ENCODE measurements at places on chromosomes 3 and 15. TPM values are rescaled to one million over a fixed set of nuclear protein-coding genes. Genes with fewer than 3 reads are reported as not detected.
A peak's percentile ranks its signal among the peaks of the same experiment; 100 is the strongest.

The SMCO1 gene
- not detected for total RNA-seq

The ITGB5 gene
- total RNA-seq: 155 TPM

The CPEB1 gene
- 3.2 TPM for total RNA-seq

The TKT gene
- total RNA-seq: 269 TPM

The FBXL2 gene
- total RNA-seq: 6.7 TPM

The GOLGA8A gene
- 22.3 TPM for total RNA-seq

GRCh38 chr3:48268936-48269561, 28.1 kb downstream of the ZNF589 start:
- DNase-seq: peak; percentile 35

- DNase-seq: peak; percentile 7
Measured at GRCh38 chr15:25183581-25184251, 228.9 kb downstream of the SNRPN start.

DNA sequence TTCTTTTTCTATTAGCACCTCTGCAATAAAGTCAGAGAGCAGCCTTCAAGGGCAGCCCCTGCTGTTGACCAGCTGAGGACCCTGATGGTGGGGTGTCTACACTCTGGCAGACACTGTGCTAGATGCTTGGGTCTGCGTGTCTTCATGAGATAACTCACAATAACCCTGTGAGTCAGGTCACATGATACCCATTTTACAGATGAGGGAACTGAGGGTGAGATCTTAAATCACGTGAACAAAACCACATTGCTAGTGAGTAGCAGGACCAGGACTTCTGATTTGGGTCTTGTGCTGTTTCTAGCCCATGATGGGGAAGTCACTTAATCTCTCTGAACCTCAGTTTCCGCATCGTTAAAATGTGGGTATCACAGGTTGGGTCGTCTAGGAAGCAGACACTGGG, 118.5 kb upstream of the LIPC start:
- no peak for DNase-seq

GRCh38 chr3:77935418-77935817, 895.5 kb downstream of the ROBO2 start:
- DNase-seq: no peak

DNA sequence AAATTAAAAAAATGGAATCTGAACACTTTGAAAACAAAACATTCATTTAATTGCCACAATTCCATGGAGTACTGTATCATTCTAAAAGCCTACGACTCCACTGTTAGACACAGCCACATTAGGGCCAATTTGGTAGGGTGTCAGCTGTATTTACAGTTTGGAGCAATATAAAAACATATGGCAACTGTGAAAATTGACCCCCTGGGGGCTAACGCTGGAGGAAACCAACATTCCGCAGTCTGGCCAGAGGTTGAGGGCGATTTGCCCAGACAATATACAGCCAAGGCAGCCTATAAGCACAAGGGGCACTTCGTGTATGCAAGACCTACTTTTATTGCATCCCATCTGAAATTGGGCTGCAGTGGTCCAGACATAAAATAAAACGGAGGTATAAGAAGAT, 476.5 kb upstream of the WNT5A start:
- no peak for DNase-seq

DNA sequence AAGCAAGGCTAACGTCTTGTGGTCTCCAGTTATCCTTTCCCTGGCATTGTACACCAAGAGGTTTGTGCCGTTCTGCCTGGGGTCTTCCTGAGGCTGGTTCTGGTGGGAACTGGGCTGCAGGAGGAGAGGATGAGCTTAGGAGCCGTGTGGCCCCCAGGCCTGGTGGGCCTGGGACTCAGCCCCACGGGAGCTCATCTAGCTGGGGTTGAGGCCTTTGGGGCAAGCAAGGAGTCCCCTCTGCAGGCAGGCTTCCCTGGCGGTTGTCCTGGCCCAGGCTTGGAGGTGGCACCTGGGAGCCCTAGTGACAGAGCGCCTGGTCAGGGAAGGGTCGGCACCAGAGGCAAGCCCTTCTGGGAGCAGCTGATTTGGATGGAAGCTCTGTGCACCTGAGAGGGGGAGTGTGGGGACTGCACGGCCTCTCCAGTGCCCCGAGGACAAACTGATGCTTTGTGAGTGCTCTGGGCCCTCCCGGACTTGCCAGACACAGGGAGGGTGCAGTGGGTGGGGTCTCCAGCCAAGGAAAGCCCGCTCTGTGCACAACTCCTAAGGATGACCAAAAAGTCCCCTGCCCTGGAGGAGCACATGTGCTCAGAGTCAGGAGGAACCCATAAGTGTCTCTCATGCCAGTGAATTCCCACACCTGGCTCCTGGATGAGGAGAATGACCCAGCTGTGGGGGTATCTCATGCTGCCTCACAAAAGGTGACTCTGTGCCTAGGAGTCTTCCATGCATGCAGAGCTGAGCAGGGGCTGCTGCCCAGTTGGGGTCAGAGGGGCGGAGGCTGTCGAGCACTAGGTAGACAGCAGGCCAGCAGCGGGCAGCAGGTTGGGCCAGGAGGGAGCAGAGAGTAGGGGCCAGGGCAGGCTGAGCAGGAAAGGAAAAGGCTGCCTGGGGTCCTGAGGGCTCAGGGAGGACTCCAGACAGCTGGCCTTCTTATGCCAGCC, 2.7 kb downstream of the PAK6 start:
- peak; percentile 14 for DNase-seq

DNA sequence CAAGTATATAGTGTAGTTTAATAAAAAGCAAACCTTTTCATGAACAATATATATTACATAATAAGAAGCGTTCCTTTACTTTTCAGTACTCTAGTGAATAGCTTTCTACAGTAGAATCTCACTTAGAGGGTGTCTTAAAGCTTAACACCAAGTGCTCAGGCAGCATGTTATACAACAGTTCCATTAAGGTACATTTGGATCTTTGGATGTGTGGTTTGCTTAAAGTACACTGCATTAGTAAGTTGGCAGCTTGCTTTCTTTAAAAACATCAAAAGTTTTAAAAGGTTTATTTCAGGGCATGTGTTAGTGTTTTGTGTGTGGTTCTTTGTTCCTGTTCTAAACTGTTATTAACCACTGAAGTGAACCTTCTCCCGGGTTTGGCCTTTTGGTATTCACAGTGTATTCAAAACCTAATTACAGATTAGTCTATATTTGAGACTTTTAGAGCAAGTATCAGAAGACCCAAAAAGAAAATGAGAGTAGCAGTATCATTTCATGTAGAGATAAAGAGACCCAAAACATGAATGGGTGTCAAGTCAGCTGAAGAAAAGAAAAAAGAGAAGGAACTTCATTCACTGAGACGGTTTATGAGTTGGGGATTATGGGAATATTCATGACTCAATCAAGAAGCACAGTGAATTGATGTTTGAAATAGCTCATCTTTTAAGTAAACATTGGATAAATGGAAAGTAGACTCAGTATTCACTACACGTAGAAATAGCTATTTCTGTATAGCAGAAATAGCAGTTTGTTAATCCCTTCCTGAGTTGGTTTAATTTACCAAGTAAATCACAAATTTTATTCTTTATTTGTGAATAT, 93.9 kb downstream of the OPA1 start:
- DNase-seq: no peak

- DNase-seq: no peak
Measured at GRCh38 chr3:86451749-86452148, 539.2 kb downstream of the VGLL3 start.

DNA sequence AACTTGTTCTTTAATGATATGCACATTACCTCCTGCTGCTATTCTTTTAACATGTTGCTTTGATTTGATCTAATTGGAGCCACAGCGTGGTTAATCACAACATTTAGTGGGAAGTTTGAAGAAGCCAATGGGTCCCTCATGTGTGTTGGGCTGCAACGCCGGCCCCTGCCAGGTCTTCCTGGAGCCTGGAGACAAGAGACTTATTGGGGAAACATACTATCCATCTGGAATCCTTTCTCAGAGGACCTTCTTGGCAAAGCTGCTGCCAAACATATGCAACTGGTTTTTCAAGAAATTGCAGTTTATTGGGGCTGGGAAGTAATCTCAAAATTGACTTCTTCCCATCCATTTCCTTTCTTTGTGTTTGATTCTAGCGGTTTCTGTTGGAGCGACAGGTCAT, 396.3 kb upstream of the PROK2 start:
- no peak for DNase-seq

- peak; percentile 63 for DNase-seq
Measured at GRCh38 chr15:71743861-71744382, 66.4 kb upstream of the NR2E3 start.

DNA sequence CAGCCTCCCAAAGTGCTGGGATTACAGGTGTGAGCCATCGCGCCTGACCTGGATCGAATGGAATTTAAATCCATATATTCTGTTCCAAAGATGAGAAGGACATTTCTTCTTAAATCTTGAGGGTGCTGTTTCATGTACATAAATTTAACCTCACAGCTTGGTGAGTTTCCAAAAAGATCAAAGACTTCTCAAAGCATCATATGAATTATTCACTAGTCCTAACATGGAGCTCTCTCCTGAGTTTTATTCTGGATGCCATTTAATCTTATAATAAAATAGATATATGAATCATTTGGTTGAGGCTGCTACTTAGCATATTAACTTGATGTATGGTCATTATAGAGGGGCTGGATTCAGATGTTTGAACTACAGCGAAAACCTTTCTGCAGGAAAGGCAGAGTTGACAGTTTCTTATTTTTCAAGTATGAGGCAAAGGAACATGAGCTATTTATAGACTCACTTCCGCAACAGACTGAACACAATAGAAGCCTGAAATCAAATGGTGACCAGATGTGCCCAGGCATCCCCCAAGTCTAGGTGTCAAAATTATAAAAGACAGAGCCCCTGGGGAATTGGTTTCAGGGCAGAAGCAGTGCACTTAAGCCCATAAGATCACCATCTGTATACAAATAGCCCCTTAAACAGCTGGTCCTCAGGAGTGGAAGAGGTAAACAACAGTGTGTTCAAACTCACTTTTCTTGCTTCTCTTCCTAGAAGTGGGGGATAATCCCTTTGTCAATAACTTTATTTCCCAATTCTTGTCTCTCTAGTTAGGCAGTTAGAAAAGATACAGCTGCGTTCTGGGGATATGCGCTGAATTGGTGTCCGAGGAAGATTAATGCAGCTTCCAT, 29.7 kb downstream of the STARD9 start:
- no peak for DNase-seq

- no peak for DNase-seq
Measured at GRCh38 chr3:157836022-157836421, 270.2 kb downstream of the SHOX2 start.

GRCh38 chr15:39777496-39777895, 5.1 kb downstream of the FSIP1 start:
- no peak for DNase-seq

DNA sequence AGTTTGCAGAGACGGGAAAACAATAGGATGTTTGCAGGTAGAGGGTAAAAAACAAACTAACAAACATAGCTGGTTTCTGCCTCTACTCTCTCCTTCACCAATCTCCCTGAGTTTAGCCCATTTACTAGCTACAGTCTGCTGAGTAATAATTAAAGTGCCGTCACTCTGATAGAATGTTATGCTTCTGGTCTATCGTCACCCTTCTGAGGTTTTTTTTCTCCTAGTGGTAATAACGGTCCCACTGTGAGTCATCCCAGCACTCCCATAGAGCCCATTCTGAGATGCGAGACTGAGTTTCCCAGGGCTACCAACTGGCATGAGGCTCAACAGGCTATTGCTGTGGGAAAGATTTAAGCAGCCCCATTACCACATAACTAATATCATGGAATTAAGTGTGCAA, 56.4 kb downstream of the PLAAT1 start:
- DNase-seq: no peak

- DNase-seq: no peak
Measured at GRCh38 chr15:43792761-43793476, 799 bp downstream of the SERF2 start.

DNA sequence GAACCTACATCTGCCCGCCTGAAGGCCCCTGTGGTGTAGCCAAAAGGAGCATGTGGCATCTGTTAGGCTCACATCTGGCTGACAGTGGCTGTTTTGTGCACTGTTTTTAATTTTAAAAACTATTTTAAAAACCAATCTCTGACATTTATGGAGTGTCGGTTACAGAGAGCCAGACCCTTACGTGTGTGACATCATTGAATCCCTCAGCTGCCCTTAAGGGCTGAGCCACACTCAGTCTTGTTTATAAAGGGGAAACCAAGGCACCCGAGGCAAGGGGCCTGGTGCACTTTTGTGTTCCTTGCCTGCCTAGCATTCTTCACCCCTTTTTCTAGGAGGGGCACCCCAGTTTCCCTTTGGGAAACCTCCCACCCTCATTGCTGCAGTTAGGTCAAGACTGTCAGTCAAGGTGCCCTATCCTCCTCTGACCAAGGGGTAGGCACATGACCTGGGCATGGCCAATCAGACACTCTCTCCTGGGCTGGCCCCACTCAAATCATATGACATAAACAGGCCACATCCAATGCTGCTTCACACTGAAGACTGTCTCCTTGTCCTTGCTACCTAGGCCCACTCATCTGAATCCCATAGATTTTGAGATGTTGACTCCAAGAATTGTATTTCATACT, 105.3 kb downstream of the LSM3 start:
- DNase-seq: no peak

- no peak for DNase-seq
Measured at GRCh38 chr3:14231145-14231990, 52.8 kb downstream of the LSM3 start.

DNA sequence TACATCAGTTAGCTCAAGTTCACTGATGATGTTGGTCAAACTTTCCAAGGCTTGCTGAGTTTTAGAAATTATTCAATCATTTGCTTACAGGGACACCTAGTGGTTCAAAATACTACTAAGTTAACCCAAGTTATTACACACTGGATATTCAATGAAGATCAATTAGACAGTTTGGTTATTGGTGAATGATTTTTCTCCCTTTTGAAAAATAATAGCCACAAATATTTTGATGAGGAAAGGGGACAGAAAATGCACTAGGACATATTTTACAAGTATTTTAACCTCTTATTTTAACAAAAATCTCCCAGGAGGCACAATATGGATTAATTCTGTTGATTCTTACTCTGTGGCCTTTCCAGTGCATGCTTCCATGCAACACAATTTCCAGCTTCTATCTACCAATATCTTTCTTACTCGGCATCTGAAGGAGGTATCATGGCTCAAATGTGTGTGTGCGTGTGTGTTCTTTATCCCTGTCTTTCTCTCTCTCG, 20.1 kb upstream of the GOLGA6L2 start:
- no peak for DNase-seq

GRCh38 chr15:88021601-88022000, 234.9 kb downstream of the NTRK3 start:
- no peak for DNase-seq
